Stimulated activated CD4-positive, alpha-beta T cell treated with anti-CD3 and anti-CD28 coated beads, TNF-alpha, amount 100 ng/mL, for 48 hours (primary cell): ENCODE measurements at places on chromosomes 12 and 14.

- DNase-seq, result no peak
Observed at GRCh38 chr12:116274551-116275375, 2.7 kb downstream of the MED13L start.

GRCh38 chr12:68467514-68467913 lies 135.4 kb upstream of the MDM1 start:
- no peak for DNase-seq

GRCh38 chr12:46556819-46557524 lies 184.4 kb upstream of the SLC38A2 start:
- no peak for DNase-seq

DNA sequence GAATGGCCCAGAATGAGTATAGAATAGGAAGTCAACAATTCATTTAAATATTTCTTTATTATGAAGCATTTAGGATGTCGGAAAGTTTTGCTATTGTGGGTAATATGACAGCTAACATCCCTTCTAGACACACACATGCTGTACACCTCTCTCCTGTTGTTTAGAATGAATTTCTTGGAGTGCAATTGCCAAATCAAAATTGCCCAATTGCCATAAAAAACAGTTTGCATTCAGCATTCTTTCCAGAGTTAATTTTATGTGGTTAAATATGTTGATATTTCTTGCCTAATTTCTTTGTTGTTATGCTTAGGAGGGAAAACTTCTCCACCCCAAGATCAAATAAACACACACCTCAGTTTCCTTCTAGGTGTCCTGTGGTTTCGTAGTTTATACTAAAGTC lies 16.9 kb upstream of the SMCO2 start:
- no peak for DNase-seq
